ENCODE measurements at places on chromosomes 11 and 22. TPM values are rescaled to one million over a fixed set of nuclear protein-coding genes. Genes with fewer than 3 reads are reported as not detected.

- DNase-seq = no peak
Measured at GRCh38 chr11:26510756-26511155, 61.3 kb downstream of the MUC15 start.

Gene KCNQ1
- total RNA-seq = under 0.01 TPM

- no peak for DNase-seq
Measured at GRCh38 chr11:66542362-66542761, 3.5 kb downstream of the ZDHHC24 start.

- peak; percentile 8 for DNase-seq
Measured at GRCh38 chr11:24386546-24387397, 110.1 kb upstream of the LUZP2 start.

DNA sequence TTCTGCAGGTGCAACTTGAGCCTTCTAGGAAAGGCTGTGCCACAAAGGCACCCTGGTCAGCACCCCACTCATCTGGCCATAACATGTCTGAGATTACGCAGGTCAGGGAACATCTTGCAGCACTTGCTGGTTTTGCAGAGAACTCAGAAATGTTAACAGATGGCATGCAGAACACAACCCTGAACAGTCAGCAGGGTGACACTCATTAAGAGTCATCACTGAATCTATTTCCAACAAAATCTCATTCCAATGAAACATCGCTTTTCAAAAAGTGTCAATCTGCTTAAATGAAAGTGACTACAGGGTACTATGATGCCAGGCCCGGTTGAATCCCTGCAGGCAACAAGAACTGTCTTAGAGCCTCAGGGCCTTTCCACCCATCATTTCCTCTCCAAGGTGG lies 369.8 kb upstream of the CCDC90B start:
- DNase-seq = no peak

DNA sequence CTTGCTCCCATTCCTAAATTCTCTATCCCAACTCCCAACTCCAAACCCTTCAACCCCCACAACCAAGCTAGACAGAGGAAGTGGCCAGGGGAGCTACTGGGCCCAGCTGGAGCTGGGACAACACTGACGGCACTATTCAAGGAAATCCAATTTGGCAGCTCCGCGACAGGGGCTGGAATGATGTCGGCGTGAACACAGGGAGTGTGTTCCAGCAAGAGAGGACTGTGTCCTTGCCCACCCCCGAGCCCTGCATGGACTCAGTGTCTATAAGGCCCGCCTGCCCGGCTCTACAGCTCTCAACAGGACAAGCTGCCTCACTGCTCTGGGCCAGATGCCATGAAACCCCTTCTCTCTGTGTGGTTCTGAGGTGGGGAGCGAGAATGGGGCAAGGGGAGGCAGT lies 11.3 kb downstream of the PCSK7 start:
- DNase-seq = no peak

Gene SPI1
- 1.2 TPM for total RNA-seq

- no peak for DNase-seq
Measured at GRCh38 chr11:28981381-28981780, 873.2 kb downstream of the METTL15 start.

GRCh38 chr11:134901542-134901941 lies 489.5 kb upstream of the B3GAT1 start:
- no peak for DNase-seq

DNA sequence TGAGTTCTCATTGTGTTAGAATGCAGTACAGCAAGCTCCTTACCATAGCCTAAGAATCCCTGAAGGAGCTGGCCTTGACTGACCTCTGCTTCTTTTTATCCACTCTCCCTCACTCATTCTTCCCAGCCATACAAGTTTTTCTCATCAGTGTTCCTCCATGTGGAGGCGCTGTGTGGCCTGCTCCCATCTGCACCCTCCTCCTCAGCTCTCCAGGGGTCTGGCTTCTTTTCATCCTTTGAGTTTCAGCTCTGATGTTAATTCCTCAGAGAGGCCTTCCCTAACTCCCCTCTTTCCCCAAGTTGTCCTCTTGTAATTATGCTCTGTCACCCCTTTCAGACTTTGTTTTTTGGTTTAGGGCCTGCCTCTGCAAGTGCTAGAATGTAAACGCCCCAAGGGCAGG lies 144.8 kb downstream of the WNT7B start:
- no peak for DNase-seq

Gene PLA2G3
- under 0.01 TPM for total RNA-seq

DNA sequence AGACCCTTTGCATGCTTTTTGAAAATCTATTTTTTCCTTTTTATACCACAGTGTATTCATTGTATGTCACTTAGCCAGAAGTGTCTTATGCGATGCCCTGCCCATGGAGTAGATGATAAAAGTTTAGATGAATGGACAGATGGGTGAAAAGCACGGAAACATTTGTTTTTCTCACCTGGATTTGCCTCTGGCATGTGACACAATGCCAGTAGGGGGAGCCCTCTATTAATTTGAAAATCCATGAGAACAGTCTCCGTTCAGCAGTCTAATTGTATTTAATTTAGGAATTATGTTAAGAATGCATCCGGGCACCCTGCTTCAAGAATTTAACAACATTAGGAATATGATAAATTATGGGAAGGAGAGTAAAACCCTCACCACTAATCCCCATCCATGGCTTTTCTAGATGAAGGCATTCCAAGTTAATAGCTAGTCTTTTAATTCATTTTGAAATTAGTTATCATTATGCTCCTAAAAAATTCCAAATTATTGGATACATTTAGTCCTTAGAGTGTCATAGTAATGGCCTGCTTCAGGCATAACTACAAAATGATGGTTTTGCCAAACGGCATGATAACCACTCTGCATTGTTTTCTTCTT lies 55.3 kb upstream of the ALKBH3 start:
- peak; percentile 6 for DNase-seq

- no peak for DNase-seq
Measured at GRCh38 chr11:14835496-14836492, 56.2 kb downstream of the CYP2R1 start.

- no peak for DNase-seq
Measured at GRCh38 chr11:99584830-99585229, 564.1 kb downstream of the CNTN5 start.

Gene GRM5
- 149 TPM for total RNA-seq

DNA sequence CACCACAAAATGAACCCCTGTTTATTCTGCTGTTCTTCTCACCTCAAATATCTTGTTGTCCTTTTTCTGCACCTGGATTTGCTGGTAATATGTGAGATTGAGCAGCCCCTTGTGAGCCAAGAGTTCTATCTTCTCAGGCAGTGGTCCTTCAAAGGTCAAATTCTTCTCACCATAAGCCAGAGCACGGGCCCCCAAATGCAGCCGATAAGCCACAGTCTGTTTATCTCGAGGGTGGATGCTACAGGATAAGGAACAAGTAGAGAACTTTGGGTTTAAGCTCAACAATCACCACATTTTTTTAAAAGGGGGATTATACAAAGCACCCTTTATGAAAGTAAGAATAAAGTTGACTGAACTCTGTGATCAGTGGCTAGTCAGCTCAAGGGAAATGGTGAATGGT lies 15.8 kb downstream of the TBRG1 start:
- DNase-seq = no peak

DNA sequence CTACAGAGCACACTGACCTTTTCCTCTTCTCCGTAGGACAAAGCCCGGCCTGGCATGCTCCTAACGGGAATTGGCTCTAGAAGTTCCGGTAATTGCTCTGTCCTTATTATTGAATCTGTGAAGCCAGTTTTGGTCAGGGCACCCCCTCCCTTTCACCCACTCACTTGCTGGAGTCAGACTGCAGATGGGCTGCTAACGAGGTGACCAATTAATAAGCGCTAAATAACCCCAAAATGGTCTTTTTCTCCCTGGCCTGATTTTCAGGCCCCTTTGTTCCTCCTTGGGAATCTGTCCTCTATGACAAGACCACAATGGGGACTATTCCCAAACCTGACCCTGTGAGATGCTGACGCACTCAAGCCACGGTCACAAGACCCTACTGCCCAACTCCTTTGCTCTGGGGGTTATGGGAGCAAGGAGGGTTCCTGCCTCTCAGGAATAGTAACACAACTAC lies 610.0 kb upstream of the CADM1 start:
- peak; percentile 15 for DNase-seq

Gene IL17RA
- 2.0 TPM for total RNA-seq

DNA sequence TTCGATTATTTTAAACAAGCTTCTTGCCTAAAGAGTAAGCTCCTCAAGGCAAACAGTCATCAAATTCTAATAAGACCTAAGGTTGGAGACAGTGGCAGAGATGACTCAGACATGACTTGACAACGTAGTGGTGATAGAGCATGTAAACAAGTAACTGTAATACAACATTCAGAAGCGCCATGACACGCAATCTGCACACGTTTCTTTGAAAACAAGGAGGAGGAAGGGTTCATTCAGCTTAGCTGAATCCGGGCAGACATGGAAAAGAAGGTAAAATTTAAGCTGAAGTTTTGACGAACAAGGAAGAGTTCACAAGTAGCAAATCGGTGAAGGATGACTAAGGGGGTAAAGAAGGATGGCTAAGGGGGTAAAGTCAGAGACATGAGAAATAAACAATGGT lies 152.4 kb upstream of the ZC3H12C start:
- no peak for DNase-seq

DNA sequence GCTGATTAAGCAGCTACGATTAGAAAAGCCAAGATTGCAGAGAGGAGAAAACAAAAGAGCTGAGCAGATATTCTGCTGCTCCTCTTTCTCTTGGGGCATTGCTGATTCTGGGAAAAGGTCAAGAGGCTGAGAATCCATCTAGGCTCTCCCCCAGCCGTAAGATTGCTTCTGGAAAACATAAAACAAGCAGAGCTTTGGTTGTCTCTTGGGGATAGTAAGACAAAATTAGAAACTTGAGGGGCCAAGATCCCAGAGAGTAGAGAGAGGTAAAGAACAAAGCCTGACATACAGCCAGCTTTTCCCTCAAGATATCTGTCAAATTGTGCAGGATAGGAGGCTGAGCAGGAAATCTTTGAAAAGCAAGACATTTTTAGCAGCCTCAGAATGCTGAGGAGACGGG lies 158.2 kb downstream of the TTC28 start:
- no peak for DNase-seq

- no peak for DNase-seq
Measured at GRCh38 chr11:120128392-120129119, 9.4 kb downstream of the TRIM29 start.

GRCh38 chr11:123145661-123146060 lies 49.4 kb downstream of the CLMP start:
- no peak for DNase-seq

Gene ARRB1
- total RNA-seq = 60.3 TPM

DNA sequence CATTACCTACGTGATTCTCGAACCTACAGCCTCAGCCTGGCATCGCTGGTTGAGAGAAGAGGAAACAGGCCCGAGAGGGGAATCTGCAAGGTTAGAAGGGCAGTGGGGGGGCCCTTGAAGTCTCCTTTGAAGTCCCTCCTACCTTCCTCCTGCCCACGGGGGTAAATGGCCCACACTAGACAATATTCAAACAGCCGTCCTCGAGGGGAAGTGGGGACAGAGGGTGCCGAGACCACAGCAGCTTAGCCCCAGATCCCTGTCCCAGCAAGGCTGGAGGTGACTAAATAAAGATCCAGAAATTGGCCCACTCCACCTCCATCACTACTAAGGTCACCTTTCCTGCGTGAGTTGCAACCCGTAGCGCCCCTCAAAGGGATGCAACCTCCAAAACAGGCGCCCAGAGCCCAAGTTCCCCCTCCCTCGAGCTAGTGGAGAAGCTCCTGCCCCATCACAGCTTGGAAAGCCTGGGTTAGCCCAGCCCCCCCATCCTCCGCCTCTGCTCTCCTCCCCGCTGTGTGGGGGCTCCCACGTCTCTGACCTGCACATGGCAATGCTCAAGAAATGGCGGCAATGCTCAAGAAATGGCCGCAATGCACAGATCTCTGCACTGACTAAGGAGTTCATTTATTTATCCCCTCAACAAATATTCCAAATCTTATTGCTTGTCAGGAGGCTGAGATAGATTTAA lies 788 bp upstream of the RASL10A start:
- DNase-seq = no peak

Gene KCTD14
- 0.82 TPM for total RNA-seq
